ENCODE measurements at places on chromosomes 2 and 18.
A peak's percentile ranks its signal among the peaks of the same experiment; 100 is the strongest.

- DNase-seq, result peak; percentile 100
These were observed 23.7 kb upstream of the CXCR4 start for GRCh38 chr2:136141510-136142149.

- DNase-seq, result no peak
These were observed 152.3 kb downstream of the ZBTB7C start for GRCh38 chr18:48256848-48257247.

DNA sequence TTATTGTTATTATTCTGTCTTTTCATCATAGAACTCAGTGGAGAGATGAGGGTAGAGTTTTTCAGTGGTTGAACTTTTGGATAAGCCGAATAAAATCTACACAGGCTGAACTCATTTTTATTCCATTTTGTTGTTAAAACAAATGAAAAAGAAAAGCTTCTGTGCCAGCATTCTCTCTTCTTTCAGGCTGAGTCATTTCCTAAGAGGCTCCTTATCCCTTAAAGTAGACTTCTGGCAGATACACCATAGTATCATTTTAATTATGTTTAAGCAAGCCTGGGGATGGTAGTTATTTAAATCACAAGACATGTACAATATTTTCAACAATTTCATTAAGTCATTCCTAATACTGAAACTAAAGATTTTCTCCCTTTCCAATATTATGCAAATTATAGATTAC lies 1364.0 kb upstream of the NRXN1 start:
- DNase-seq, result no peak

GRCh38 chr2:169452080-169452479 lies 27.2 kb upstream of the BBS5 start:
- peak; percentile 85 for DNase-seq

DNA sequence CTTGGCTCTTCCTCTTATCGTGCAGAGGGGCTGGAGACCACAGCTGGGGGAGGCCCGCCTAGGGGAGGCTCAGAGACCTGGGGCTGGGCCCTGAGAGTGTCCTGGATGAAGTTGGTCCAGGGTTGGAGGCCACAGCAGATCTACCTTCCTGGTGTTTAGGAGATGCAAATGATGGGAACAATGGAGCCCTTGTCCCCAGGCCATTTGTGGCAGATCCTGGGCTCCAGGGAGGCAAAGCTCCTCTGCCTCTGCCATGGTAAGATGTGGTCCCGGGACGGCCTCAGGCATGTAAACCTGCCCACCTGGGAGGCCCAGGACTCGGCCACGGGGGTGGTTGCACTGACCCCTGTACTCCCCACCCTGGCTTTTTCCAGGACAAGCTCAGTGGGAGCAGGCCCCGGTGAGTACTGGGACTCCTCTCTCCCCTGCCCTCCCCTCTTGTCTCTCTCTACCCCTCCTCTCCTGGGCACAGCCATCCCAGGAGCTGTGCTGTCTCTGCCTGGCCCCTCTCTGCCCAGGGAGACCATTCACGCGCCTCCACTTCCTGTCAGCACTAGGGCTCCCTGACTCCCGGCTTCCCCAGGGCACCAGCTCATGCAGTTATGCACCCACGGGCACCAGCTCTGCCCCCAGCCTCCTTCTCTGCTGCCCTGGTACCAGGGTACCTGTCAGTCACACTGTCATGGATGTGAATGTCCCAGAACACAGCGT lies 10.9 kb downstream of the SH2D6 start:
- DNase-seq, result no peak

GRCh38 chr2:190182071-190182524 lies 119.6 kb upstream of the MSTN start:
- DNase-seq, result no peak

GRCh38 chr18:13366962-13367892 lies 148.7 kb downstream of the LDLRAD4 start:
- no peak for DNase-seq

GRCh38 chr2:164044622-164045021 lies 308.8 kb upstream of the FIGN start:
- no peak for DNase-seq

- DNase-seq, result no peak
These were observed 191.0 kb downstream of the GLI2 start for GRCh38 chr2:120926463-120927264.

- no peak for DNase-seq
These were observed 167.9 kb downstream of the CCDC102B start for GRCh38 chr18:68965817-68966216.

DNA sequence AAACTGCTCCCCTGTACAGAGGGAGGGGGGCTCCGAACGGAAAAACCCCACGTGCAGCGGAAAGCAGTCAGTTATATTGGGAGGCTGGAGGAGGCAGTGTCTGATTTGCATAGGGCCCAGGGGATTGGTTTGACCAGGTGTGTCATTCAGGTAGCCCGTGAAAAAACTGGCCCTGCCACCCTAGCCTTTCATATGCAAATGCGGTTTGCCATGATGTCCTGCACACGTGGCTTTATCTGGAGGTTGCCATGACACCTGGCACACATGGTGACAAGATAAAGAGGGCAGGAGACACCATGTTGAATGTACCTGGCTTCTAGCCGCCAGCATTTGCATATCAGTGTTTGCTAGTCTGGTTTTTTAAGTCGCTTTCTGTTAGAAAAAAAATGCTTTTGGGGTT lies 20.5 kb downstream of the SLC25A52 start:
- DNase-seq, result no peak

Data from NCI-H82 (cell line).